ENCODE measurements at places on chromosomes 1 and 21. TPM values are rescaled to one million over a fixed set of nuclear protein-coding genes. Genes with fewer than 3 reads are reported as not detected.

FNDC5 gene
- total RNA-seq, result not detected

DRAXIN gene
- 0.07 TPM for total RNA-seq

OR13G1 gene
- total RNA-seq, result not detected

ILDR2 gene
- 13.0 TPM for total RNA-seq

SFN gene
- total RNA-seq, result 0.95 TPM

AJAP1 gene
- total RNA-seq, result not detected

KCNA10 gene
- total RNA-seq, result not detected

GPR37L1 gene
- not detected for total RNA-seq

OR2AK2 gene
- total RNA-seq, result not detected

WNT3A gene
- total RNA-seq, result not detected

OR10Z1 gene
- not detected for total RNA-seq

CAPN8 gene
- not detected for total RNA-seq

TSHB gene
- not detected for total RNA-seq

KLHDC9 gene
- 1.2 TPM for total RNA-seq

FAM177B gene
- not detected for total RNA-seq

CRYBG2 gene
- 1.3 TPM for total RNA-seq

VASH2 gene
- 0.63 TPM for total RNA-seq

CD84 gene
- 18.6 TPM for total RNA-seq

GPR3 gene
- total RNA-seq, result 1.5 TPM

FCGR3B gene
- not detected for total RNA-seq

OPTC gene
- not detected for total RNA-seq
